ENCODE measurements at places on chromosomes 6 and 20.

- DNase-seq: peak; percentile 65
Observed at GRCh38 chr20:41738604-41739206, 120.5 kb upstream of the CHD6 start.

DNA sequence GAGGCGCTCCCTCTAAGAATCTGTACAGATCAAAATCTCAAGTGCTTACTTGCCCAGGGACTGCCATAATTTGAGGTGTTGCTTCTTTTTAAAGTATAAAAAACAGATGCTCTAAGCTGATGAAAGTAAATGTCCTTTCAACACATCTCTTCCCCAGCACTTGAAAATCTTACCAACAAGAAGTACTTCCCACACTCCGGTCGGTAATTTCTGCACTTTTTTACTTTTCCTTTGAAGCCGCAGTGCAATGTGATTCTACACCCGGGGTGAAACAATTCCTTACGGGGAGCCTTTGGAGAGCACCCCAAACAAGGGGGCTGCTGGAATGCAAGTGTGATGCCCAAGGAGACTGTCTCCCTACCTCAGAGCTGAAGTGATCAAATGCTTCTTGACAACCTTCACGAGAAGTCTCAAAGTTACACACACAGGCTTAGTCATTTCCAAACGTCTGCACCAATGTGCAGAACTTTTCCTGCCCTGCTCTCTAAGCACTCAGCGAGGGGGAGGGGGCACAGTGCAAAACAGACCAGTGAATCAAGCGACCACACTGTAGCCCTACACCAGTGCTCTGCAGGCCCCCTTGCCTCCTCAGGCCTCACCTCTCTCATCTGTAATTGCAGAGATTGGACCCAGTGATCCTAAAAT is 56.7 kb downstream of the ATXN1 start:
- no peak for DNase-seq

- no peak for DNase-seq
Observed at GRCh38 chr6:53195048-53195447, 46.4 kb upstream of the GCM1 start.

GRCh38 chr6:20362623-20363022 is 39.1 kb upstream of the E2F3 start:
- no peak for DNase-seq

GRCh38 chr6:25016014-25016720 is 80.4 kb upstream of the RIPOR2 start:
- no peak for DNase-seq

GRCh38 chr6:158853072-158853879 is 34.1 kb upstream of the EZR start:
- DNase-seq: peak; percentile 90

GRCh38 chr20:58894652-58895447 is 42.3 kb downstream of the GNAS start:
- no peak for DNase-seq

DNA sequence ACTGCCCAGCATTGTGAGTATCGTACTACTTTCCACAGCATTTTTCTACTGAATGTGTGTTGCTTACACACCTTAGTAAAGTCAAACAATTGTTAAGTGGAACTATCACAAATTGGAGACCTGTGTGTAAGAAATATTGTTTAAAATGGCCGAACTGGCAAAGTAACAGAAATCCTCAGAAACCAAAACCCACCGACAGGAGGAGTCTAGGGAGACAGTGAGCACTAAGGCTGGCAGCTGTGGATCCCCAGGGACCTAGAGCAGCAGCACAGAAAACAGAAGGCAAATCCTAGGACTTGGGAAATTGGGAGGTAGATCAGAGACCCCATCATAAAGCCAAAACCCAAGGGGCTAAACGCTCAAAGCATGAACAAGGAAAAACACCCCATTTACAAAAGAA is 69.9 kb downstream of the SESN1 start:
- peak; percentile 36 for DNase-seq

All from A673 (cell line).